ENCODE measurements at places on chromosomes 3 and 15.

- no peak for DNase-seq
Measured at GRCh38 chr3:97957617-97958311, 14.5 kb downstream of the RIOX2 start.

GRCh38 chr3:149160754-149161300 lies 31.4 kb downstream of the HPS3 start:
- DNase-seq, result no peak

DNA sequence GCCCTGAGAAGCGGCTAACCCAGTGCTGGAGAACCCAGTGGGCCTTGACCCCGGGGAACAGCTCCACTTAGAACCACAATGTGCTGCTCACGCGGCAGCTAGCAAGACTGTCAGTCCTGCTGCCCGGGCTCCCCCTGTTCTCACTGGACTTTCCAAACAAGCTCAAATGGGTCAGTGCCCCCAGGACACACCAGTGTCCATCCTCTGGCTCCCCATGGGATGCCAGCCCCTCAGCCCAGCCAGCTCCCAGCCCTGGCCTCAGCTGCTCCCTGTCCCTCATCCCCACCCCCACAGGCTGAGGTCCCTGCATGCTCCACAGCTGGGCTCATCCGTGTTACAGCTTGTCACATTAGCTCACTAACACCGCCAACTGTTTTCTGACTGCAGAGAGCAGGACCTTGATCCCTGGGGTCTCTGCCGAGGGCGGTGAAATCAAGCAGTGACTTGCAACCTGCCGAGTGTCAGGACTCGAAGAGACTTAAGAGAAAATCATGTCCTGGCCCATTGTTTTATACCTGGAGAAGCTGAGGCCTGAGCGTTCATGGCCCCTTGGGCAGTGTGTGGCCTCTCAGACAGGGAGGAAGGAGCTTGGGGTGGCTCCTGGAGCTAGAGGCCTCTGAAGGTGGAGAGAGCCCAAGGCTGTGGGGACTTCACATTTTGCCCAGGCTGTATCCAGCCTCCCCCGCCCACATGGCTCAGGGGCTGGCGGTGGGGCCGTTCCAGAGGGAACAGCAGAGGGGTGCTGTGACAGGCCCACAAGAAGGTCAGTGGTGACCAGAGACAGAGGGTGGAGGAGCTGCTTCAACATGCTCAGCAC lies 157.5 kb downstream of the MEGF11 start:
- no peak for DNase-seq

- DNase-seq, result no peak
Measured at GRCh38 chr3:55911266-55911665, 424.2 kb upstream of the WNT5A start.

- no peak for DNase-seq
Measured at GRCh38 chr15:97196048-97197014, 764.2 kb upstream of the ARRDC4 start.

DNA sequence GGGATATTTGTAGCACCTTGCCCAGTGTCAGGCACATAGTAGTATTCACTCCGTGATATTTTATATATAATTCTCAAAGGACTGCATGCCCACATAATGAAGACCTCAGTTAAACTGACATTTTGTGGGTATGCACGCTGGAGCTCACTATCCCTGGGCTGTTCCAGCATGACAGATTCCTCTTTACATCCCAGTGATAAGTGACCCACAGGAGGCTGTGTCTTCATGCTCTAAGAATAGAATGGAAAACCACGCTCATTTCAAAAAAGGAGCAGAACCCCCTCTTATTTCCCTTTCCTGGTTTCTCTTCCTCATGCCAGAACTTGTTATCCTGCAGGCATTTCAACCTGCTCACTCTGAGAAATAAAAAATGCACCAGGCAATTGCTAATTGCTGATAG lies 717.5 kb downstream of the AGBL1 start:
- no peak for DNase-seq

DNA sequence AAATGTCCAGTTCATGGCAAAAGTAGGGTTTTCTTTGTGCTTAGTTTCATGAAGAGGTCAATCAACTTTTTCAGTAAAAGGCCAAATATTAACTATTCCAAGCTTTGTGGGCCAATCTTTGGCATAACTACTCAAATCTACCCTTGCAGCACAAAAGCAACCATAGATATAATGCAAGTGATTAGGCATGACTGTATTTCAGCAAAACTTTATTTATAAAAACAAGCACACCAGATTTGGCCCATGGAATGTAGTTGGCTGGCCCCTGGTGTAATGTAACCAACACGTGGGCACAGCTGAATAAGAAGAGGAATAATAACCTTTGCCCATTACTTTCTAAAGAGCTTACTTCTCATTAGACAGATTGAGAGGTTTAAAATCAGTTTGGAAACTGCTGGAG lies 50.6 kb downstream of the CASR start:
- no peak for DNase-seq

GRCh38 chr3:175066617-175067415 lies 207.7 kb downstream of the NAALADL2 start:
- no peak for DNase-seq

- no peak for DNase-seq
Measured at GRCh38 chr3:119613872-119614271, 16.2 kb downstream of the PLA1A start.

DNA sequence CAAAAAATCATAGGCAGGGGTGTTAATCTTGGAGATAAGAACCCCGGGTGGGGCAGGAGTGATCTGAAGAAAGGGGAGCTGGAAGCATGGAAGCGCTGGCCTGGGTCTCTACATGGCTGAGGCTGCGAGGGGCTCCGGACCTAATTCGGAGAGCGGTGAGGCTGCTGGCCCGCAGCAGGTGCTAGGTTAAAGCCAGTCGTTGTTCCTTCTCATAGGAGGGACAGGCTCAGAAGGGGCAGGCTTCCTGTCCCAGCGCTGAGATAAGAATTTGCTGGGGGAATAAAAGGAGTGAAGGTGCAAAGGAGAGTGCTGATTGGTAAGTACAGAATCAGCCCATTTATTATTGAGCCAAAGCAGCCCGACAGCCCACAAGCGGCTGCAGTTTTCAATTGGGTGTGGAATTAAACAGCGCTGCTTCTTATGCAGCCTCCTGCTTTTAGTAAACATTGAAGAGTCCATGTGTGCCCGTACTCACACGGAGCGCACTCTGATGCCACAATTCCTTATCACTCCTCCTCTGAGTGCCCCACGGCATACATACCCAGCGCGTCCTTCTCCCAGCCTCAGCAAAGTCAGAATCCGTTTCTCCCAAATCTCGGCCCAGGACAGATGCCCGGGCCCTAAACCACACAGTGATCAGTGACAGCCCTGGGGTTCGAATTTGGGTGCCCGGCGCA lies 17.1 kb downstream of the CHST13 start:
- no peak for DNase-seq

DNA sequence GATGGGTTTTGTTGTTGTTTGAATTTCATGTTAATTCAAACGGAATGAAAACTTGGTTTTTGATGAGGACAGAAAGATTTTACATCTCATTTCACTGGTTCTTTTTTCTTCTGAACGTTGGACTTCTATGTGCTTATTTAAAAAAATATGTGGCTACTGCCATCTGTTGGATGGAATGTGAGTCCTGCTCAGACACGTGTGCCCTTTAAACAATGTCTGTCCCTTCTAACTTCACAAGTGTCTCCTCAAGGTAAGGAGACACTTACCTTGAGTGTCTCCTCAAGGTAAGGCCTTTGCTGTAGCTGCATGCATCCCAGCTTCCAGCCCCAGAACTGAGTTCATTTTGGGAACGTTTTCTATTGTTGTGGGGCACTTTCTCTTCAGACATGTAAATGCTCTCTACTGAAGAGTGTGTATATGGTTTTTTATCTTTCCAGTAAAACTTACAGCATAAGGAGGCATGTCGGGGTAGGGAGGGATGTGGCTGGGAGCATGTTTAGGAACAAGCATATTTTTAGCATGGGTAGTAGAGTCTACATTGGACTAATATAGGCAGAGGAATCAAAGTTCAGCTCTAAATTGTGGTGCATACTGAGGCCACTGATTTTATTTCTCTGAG lies 63.1 kb upstream of the UBE3A start:
- peak; percentile 46 for DNase-seq

DNA sequence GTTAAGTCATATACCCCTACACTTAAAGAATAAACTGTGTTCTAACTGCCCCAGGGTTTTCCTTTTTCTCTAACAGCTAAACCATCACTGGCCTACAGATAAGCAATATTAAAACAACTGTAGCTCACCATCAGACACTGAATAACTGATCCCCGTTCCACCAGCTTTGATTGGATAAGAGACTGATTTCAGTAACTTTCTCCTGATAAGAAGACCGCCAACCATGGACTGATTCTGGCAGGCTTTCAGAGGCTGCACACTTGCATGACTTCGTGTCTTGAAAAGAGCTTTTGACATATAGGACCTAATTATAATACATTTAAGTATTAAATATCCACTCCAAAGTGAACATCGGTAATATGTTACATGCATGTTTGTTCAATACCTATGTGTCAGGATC lies 15.3 kb upstream of the CEP97 start:
- no peak for DNase-seq

- DNase-seq, result no peak
Measured at GRCh38 chr15:64597477-64597822, 137.1 kb downstream of the ZNF609 start.

GRCh38 chr15:34850121-34850520 lies 54.8 kb upstream of the ACTC1 start:
- peak; percentile 46 for DNase-seq

- no peak for DNase-seq
Measured at GRCh38 chr3:29887451-29887850, 606.6 kb downstream of the RBMS3 start.

DNA sequence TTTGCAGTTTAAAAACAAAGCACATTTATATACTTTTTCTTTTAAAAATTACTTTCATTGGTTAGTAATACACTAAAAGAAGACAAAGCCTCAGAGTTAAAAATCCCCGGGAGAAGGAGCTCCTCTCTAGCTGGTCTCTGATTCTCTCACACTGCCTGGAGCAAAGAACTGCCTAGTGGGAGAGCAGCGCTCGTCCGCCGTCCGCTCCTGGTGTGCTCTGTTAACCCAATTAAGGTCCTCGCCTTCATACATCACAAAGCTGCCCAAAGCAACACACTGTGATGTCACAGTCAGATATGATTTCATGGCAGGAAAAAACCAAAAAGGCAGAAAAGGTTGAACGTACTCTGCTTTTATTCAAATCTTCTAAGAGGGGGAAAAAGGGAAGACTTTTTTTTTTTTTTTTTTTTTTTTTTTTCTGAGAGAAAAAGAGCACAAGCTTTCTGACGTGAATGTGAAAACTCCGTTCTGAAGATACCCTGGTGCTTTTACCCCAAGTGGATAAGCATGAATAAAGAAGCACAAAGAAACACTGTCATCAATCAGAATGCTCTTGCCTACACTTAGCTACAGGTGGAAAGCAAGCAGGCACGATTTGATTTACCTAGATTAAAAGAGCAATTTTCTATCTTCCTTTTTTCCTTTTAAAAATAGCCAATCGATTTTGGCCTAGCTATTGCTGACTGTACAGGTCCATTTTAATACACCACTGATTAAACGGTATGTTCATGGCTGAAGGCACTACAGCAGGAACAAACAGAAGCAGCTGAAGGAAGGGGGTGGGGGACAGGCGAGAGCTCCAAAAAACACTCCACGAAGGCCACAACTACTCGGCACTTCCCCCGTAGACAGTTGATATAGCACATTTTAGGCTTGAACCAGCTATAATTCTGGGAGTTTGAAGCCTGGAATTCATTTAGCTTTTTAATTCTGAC lies 115.2 kb downstream of the TIGIT start:
- DNase-seq, result no peak

DNA sequence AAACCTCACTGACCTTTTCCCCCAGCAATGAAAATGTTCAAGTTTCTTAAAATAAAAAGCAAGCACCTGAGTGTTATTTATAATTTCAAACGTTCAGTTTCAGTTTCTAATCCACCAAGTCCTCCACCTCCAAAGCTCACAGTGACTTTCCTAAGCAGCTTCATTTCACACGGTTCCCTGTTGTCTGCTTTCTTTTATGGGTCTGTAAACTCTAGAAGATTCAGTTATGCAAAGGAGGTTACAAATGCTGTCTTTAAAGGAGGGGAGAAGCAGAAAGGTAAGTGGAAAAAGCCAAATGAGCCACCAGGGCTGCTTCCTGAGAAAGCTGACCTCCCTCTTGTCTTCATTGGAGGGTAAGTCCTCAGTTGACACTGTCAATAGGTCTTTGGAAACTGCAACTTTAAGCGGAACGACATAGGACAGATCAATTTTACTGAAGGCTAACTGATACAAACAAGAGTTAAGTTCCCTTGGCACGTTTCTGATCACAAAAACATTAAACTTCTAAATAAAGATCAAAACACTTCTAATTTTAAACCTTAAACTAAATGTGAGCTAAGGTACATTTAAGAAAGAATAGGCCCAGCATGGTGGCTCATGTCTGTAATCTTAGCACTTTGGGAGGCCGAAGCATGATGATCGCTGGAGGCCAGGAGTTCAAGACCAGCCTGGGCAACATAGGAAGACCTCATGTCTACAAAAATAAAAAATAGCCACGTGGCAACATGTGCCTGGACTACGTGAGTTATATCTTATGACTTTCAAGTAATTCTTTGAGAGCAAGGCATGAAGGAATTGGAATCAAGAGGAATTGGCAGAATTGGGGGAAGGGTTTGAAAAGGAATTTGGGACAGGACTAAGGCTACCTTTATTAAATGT lies 151.9 kb upstream of the UBE2E1 start:
- no peak for DNase-seq

DNA sequence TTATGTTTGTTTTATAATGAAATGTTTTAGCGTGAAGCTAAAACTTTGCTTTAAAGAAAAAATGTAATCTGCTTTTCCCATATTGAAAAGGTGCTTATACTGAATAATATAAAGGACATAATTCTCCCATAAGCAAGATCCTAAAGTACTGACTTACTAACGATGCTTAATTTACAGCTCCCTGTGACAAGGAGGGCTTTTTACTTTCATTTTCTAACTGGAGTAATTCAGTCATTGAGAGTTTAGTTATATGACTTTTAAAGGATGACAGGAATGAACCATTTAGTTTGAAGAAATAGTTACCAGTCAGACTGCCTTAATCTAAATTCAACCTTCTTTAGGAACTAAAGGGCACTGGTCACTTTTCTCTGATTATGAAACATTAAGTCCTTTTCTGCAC lies 19.3 kb upstream of the ZPLD1 start:
- DNase-seq, result no peak

DNA sequence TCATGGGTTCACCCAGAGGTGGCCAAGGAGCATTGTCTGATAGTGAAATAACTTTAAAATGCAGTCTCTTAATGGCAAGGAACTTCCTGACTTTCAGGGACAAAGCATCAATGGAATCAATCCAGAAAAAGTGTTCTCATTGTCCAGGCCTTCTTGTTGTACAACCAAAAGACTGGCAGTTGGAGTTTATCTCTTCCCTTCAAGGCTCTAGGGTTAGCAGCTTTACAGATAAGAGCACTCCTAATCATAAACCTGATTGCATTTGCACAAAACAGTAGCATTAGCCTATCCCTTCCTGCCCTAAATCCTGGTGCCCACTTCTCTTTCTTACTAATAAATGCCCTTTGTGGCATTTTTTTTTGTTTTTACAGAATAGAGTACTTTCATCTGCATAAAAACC lies 43.3 kb upstream of the VIPR1 start:
- no peak for DNase-seq

DNA sequence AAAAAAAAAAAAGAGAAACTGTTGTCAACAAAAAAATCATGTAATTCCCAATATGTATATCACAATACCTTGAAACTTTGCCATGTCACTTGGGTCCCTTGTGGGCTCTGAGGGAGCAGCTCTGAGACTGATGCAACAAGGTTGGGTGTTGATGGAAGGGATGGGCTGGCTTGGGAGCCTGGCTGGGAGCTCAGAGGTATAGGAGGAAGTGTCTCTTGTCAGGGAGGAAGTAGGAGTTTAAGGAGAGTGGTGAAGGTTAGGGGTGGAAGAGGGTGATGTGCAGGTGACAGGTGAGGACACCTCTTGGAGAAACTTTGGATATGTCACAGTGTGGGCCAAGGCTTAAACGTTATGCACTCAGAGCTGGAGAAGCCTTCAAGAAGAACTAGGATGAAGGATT lies 2.0 kb upstream of the TM6SF1 start:
- no peak for DNase-seq
